ENCODE measurements at places on chromosomes 6 and 20. TPM values are rescaled to one million over a fixed set of nuclear protein-coding genes. Genes with fewer than 3 reads are reported as not detected.

CDSN gene
- total RNA-seq, result 1.5 TPM

DNA sequence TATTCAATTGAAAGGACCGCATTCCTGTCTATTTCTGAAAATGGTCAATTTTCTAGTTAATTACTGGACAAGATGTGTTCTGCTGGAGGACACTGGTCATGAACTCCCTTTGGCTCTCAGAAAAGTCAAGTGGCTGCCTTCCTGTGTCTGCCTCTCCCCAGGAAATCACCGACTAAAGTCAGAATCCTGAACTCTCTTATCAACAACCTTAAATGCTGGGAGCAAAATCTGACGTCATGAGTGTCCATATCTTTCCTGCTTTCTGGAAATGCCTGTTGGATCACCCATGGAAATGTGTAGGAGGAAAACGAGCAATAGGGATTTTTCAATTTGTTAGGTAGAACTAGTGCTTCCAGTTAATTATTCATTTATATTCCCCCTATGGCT, 53.5 kb upstream of the PLCB1 start:
- H3K4me1 ChIP-seq, result peaks cover 7% of the 10 kb centered on the region
- no peaks in the 10 kb centered on the region for H3K36me3 ChIP-seq
- H3K27ac ChIP-seq, result no peak overlapping the region
- no peak overlapping the region for H3K4me3 ChIP-seq
- no peaks in the 10 kb centered on the region for H3K27me3 ChIP-seq
- no peak for DNase-seq

GRCh38 chr20:24095756-24096155, 107.2 kb upstream of the GGTLC1 start:
- no peaks in the 10 kb centered on the region for H3K36me3 ChIP-seq
- no peaks in the 10 kb centered on the region for H3K4me1 ChIP-seq
- H3K4me3 ChIP-seq, result no peak overlapping the region
- DNase-seq, result no peak

DNA sequence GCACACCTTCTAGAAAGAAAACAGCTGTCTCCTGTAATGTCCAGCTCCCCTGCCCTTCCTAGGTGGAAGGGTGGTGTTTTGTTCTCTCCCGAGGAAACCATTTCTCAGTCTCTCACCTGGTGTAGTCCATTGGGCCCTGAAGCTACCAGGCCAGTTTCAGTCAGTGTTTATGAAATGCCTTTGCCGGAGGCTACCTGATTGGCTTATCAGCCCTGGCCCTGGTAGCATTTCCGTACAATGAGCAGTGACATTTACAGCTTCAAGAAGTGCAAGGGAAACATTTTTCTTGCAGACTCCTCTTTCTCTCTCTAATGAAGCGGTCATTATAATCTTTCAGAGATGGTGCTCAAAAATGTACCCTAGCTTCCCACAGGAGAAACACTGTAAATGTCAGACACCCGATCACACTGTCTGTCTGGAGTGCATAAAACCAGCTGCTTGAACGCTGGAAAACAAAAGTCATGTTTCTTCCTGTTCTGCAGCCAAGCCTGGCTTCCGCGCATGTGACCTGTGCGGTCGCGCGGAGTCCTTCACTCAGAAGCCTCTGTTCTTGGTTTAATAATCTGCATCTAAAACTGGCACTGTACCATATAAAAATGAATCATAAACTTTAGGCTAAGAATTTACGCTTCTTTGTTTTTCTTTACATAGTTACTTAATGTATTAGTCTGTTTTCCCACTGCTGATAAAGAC, 28.4 kb upstream of the SAYSD1 start:
- H3K27me3 ChIP-seq, result no peaks in the 10 kb centered on the region
- no peak overlapping the region for H3K27ac ChIP-seq
- H3K4me3 ChIP-seq, result no peak overlapping the region
- peaks cover 8% of the 10 kb centered on the region for H3K4me1 ChIP-seq
- DNase-seq, result no peak

DNA sequence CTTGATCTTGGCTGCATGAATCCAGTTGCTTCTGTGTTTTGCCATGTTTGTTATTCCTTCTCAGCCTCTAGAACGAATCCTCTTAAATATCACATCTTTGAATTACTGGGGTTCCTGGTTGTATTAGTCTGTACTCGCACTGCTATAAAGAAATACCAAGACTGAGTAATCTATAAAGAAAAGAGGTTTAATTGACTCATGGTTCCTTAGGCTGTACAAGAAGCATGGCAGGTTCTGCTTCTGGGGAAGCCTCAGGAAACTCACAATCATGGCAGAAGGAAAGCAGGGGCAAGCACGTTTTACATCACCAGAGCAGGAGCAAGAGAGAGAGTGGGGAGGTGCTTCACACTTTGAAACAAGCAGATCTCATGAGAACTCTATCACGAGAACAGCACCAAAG, 18.0 kb upstream of the BFSP1 start:
- H3K4me1 ChIP-seq, result peaks cover 5% of the 10 kb centered on the region
- no peak overlapping the region for H3K4me3 ChIP-seq
- no peaks in the 10 kb centered on the region for H3K36me3 ChIP-seq
- H3K27me3 ChIP-seq, result no peaks in the 10 kb centered on the region
- H3K27ac ChIP-seq, result no peak overlapping the region
- no peak for DNase-seq

Measured in vagina (tissue), 2 donors.